ENCODE measurements at places on chromosomes 5 and 9. TPM values are rescaled to one million over a fixed set of nuclear protein-coding genes. Genes with fewer than 3 reads are reported as not detected.

DNA sequence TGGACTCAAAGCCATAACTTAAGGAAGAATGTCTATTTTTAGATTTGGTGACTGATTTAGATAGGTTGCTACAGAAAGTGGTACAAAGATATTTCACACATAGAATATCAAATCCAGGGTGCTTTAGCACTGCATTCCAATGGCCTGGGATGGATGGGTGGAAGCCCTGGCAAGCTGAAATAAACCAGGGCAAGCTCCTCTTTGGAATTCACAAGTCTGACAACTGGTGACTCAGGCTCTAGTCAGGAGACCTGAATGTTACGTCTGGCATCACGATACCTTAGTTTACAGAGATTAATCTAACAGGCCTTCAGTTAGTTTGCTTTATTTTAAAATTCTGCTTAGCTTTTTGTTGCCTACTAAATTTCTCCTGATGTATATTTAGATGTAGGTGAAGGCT is 144.0 kb downstream of the TMC1 start:
- H3K4me1 ChIP-seq, result no peaks in the 10 kb centered on the region
- H3K4me3 ChIP-seq, result no peak overlapping the region
- no peaks in the 10 kb centered on the region for H3K27me3 ChIP-seq
- H3K36me3 ChIP-seq, result no peaks in the 10 kb centered on the region
- DNase-seq, result no peak

GRCh38 chr5:34045023-34045422 is 2.0 kb upstream of the C1QTNF3 start:
- H3K27me3 ChIP-seq, result no peaks in the 10 kb centered on the region
- no peaks in the 10 kb centered on the region for H3K4me1 ChIP-seq
- H3K27ac ChIP-seq, result no peak overlapping the region
- DNase-seq, result no peak
- no peak overlapping the region for H3K4me3 ChIP-seq
- no peaks in the 10 kb centered on the region for H3K36me3 ChIP-seq

GRCh38 chr9:113467183-113467582 is 3.7 kb downstream of the RGS3 start:
- no peak overlapping the region for H3K27ac ChIP-seq
- no peak overlapping the region for H3K4me3 ChIP-seq
- H3K36me3 ChIP-seq, result peaks cover 3% of the 10 kb centered on the region
- H3K27me3 ChIP-seq, result no peaks in the 10 kb centered on the region

The SPATA31A3 gene
- total RNA-seq, result not detected
